Stimulated activated CD8-positive, alpha-beta memory T cell treated with anti-CD3 and anti-CD28 coated beads, Interleukin-4, amount 100 ng/mL, for 1 hour (primary cell): ENCODE measurements at places on chromosomes 12 and 14.

DNA sequence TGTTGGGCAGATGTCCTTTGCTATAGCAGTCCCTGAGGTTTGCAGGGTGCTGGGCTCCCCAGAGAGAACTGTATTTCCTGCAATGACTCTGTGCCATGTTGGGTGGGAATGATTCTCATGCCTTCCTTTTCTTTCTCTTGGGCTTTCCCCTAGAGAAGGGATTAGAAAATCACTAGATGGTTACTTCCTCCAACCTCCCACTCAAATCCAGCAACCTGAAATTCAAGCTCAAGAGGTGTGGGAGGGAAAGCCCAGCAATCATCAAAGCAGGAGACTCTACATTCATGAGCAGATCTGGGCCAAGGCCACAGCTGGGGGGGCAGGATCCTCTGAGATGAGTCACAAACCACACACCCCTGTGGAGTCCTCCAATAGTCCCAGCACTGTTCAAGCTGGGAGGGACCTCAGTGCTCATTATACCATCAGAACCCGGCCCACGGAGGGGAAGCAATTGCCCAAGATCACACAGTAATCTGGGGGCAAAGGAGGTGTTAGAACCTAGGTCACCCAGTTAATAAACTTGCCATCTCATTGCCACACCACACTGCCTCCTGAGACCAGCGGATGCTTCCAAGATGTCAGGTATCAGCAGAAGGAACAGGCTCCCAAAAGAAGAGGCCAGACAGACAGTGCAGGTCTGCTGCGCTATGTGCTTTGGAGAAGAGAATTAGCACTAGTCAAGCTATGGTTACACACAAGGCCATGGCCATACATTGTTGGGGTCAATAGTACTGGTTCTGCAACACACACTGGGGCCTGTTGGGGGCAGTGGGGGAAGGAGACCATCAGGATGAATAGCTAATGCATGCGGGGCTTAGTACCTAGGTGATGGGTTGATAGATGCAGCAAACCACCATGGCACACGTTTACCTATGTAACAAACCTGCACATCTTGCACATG, 65.7 kb downstream of the TTC9 start:
- no peak for DNase-seq

DNA sequence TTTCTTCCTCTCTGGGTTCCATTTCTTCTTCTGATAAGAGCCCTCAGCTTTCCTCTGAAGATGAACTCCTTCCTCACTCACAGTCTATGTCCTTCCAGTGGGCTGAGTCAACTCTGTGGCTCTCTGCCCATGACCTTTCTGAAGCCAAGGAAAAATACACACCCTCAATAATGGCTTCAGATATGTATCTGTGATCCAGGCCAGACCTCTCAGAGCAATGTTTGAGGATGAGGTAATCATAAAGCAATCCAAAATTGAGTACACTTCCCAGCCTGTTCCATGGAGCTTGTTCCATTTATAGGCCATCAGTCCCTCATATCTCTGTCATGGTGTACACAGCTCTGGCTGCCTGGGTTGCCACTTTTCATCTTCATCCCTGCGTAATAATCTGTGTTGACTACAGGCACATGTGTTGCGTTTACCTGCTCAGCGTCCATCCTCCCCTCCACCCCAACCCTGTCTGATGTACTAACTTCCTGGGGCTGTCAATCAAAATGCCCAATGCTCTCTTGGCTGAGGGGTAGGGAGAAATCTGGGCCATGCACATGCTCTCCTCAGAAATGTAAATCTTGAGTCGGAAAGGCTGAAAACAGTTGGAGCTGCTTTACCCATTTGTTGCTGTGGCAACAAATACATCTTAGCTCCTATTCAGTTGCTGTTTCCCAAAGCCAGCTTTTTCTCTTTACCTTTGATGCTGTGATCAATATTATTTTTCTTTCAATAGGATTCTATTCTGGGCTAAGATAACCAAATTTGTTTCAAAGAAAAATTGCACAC, 377.8 kb upstream of the TMEM132C start:
- no peak for DNase-seq

- DNase-seq, result no peak
Observed at GRCh38 chr14:51546099-51546498, 105.6 kb upstream of the FRMD6 start.

GRCh38 chr14:24990773-24991172, 59.2 kb downstream of the STXBP6 start:
- DNase-seq, result no peak

- no peak for DNase-seq
Observed at GRCh38 chr14:50222055-50222613, 9.2 kb downstream of the SOS2 start.

DNA sequence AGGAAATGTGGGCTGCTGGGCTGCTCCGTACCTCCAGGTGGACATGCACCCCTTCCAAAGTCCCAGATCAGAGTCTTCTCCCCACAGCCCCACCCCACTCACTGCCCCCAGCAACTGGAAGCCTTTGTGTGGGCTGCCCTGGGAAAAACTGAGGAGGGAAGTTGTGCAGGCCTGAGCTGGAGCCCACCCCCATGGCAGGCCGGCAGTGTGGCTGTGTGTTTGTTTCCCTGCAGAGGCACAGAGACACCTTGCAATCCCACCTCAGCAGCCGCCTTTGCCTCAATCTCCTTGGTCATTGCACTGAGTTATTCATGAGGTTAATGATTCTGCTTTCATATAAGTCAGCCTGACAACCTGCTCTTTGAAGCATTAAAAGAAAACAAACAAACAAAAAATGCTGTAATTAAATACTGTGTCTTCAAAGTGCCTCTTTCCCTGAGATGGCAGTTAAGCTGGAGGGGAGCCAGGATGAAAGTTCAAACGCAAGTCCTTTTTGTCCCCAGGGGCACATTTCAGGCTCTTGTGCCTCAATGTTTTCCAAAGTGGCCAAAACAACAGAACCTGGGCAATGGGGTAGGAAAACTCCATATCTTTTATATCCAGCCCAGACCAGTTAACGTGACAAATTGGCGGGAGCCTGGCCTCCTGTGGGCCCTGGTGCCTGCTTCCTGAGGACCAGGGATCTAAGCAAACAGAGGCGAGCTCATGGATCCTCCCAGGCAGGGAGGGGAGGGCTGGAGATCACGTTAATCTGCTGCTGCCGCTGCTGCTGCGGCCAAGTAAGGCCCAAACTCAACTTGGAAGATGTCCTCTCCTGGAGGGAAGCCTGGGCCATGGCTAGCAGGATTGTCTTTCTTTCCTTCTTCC, 51.9 kb upstream of the TSPAN11 start:
- DNase-seq, result no peak

GRCh38 chr14:89648924-89649323, 231.9 kb upstream of the FOXN3 start:
- no peak for DNase-seq

DNA sequence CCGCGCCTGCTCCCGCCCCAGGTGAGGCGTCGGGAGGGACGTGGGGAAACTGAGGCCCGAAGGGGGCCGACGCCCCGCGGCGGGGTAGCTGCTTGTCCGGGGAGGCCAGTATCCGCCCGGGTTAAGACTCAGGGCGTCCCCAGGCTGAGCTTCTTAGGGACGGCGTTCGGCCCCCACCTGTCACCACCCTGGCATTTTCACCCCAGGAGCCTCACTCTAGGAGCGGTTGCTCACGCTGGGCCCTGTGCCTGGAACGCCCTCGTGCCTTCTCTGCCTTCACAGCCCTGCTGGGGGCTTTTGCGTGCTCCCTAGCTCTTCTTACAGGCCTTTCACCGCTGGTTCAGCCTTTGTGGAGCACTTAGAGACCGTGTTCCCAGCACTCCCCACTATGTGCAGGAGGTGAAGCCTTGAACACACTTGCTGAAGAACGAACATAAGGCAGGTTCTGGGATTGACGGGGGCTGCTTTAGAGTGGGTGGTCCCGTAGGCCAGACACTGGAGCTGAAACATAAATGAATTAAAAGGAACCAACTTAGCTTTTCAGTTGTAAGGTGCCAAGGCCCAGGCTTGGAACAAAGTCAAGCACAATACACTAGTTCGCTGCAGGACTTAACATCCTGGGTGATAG, 601 bp downstream of the ZNF839 start:
- no peak for DNase-seq

DNA sequence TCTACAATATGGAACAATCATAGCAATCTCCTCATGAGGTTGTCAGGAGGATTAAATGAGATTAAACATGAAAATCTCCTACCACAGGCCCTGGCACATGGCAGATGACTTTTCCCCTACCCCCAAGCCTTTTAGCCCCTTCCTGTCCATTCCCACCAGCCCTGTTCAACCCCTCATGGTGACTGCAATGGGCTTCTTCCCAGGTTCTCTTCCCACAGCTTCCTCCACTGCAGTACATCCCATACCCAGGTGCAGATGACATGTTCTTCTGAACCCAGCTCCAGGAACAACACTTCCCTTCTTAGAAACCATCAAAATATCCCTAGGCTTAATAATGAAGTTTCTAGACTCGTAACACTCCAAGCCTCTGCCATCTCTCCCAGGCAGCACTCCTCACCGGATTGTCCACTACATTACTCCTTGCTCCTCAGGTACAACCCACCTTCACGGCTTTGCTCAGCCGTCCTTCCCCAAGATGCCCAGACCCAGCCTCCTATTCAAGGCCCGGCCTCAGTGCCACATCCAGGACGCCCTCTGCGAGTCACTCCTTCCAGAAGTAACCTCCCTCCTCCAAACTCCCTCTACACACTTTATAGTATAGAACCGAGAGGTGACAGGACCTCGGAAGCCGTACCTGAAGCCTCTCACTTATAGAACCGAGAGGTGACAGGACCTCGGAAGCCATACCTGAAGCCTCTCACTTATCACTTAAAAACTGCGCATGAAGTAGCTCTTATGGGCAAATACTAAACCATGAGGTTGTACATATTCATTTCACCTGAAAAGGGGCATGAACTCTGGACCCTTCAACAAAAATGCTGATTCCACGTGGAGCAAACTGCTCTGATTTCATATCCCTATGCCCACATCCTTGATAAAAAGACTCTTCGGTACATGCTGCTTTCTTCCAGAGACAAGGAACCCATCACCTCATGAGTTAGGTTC, 1.5 kb downstream of the CRACR2A start:
- DNase-seq, result no peak

DNA sequence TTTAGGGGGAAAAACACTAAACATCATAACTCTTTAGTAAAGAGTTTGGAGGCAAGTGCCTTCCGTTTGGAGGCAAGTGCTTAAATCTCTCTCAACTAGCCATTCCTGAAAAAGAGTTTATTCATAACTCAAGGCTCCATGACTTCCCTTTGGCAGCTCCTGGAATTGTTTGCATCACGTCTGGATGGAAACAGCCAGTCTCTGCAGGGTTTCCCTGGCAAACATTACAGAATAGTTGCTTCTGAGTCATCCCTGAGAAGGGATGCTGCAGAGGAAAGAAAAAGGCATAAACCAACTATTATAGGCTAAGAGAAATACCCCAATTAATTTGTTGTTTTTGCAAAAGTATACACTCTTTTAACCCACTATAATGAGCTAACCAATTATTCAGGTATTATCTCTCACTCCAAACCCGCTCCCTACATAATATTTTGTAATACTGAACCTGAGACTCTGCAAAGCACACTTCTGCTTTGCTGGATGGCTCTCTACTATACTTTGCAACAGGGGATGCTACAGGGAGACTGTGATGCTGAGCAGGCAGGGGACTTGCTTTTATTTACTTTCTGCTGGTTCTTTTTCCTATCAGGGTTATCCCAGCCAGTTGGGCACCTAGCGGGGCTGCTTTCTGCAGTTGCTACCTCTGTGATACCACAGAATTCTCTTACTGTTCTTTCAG, 497.7 kb downstream of the FUT8 start:
- no peak for DNase-seq

- DNase-seq, result no peak
Observed at GRCh38 chr14:20866963-20867362, 24.2 kb upstream of the RNASE3 start.

- DNase-seq, result no peak
Observed at GRCh38 chr12:57823908-57824640, 5.5 kb upstream of the AVIL start.

GRCh38 chr12:24408305-24408704, 458.8 kb upstream of the SOX5 start:
- no peak for DNase-seq

DNA sequence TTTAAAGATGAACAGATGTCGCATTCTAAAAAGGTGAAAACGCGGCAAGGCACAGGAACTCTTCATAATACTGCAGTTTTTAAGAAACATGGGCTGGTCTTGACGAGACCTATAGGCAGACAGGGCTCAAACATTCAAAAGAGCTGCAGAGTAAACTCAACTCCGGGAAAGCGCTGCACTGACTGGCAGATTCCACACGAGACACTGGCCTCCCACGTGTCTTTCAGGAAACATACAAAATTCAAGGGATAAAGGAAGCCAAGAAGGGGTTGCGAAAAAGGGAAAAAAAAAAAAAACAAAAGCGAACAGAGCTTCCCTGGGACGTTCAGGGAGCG, 614 bp upstream of the ARF6 start:
- DNase-seq, result no peak

- DNase-seq, result no peak
Observed at GRCh38 chr12:10701131-10701681, 21.9 kb downstream of the YBX3 start.

- DNase-seq, result no peak
Observed at GRCh38 chr12:104212516-104212915, 3.1 kb upstream of the TXNRD1 start.

DNA sequence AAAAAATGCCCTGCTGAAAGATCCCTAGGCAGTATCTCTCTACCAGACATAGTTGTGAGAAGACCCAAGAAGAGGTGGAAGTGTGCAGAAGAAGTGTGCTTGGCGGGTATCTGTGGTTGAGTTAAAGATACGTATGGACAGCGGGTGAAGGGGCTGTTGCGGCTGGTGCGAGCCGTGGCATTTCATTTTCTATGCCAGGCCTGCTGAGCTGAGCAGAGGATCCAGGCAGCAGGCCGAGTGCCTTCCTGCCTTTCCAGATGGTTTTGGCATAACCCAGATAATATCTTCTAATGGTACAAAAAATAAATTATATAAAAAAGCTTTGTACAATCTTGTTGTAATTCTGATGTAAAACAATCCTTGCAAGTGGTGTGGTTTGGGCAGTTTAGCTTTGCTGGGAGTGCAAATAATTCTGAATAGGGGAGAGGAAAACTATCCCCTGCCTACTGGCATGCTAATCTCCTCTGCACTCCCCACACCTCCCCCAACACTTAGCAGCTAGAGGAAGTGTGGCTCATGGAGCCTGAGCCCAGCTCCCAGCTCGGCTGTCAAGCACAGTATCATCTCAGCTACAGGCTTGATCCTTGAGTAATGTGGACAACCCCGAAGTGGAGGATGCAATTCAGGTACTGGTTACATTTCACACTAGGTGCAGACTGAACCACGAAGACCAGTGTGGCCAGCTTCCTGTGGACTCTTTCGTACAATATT, 168.9 kb downstream of the VRK1 start:
- no peak for DNase-seq
